Activated CD4-positive, alpha-beta T cell treated with anti-CD3 and anti-CD28 coated beads, Interleukin-2, amount 50 U/mL, for 4 hours (primary cell): ENCODE measurements at places on chromosomes 3 and 15.

GRCh38 chr3:156892701-156893100, 66.5 kb downstream of the LEKR1 start:
- DNase-seq: no peak

GRCh38 chr3:35223632-35224394, 415.5 kb upstream of the ARPP21 start:
- DNase-seq: no peak

GRCh38 chr3:80542456-80542855, 774.7 kb upstream of the ROBO1 start:
- no peak for DNase-seq

DNA sequence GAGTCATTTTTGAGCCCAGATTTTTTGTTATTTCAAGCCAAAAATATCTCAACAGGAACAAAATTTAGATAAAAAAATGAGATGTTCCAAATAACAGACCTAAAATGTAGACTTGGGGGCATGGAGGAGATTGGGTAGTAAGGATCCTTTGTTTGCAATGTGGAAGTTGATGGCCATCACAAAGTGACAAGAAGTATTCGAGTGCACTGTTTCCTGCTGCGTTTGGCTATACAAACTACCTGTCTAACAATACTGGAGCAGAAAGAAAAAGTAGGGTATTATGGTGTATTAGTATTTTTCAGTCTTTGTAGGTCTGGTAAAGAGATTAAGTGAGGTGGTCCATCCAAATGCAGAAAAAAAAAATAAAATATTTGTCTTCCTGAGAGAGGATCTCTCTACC, 284.2 kb downstream of the C3orf38 start:
- no peak for DNase-seq

DNA sequence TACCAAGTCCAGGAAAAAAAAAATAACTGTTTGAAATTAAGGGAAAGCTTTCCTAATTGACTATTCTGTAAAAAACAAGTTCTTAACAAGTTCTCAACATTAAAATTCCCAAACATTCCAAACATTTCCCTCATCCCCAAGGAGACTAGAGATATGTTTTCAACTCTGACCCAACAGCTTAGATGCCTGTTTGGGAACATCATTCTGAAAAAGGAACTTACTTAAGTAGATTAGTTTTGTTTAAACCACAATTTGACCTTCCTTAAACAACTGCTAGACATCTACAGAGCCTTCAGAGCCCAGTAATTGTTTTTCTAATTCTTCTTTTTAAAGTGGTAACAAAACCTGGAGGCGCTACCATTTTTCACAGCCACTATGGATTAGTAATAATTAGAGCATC, 12.8 kb downstream of the UBR1 start:
- no peak for DNase-seq

GRCh38 chr3:143283432-143284128, 164.0 kb downstream of the CHST2 start:
- no peak for DNase-seq

GRCh38 chr15:85398822-85399221, 18.4 kb downstream of the AKAP13 start:
- DNase-seq: no peak

DNA sequence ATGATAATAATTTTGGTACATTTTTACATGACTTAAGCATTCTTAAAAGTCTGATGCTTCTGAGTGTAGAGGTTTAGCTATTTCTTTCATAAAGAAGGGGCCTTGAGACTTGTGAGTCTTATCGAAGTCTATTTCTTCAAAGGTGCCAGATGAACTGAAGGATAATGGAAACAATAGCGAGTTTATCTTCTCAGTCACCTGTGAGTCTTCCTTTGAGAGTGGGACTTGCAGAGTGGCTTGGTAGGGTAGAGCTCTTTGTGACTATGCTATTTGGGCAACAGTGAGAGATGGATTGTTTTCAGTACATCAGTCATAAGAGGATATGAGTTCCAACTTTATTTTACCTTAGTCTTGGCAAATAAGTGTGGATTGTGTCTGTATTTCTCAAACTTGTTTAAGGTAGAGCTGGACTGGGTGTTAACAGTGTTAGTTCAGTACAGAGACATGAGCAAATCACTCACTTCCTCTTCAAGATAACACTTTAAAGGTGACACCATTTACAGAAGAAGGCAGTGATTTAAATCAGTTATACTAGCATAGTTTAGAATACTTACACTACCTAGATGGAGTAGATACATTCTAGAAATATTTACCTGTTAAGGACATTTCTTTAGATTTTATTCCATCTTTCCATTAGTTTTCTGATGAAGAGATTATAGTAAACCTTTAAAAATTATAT, 3.2 kb downstream of the AKAP13 start:
- no peak for DNase-seq

GRCh38 chr3:133945381-133946095, 49.9 kb upstream of the RAB6B start:
- no peak for DNase-seq

DNA sequence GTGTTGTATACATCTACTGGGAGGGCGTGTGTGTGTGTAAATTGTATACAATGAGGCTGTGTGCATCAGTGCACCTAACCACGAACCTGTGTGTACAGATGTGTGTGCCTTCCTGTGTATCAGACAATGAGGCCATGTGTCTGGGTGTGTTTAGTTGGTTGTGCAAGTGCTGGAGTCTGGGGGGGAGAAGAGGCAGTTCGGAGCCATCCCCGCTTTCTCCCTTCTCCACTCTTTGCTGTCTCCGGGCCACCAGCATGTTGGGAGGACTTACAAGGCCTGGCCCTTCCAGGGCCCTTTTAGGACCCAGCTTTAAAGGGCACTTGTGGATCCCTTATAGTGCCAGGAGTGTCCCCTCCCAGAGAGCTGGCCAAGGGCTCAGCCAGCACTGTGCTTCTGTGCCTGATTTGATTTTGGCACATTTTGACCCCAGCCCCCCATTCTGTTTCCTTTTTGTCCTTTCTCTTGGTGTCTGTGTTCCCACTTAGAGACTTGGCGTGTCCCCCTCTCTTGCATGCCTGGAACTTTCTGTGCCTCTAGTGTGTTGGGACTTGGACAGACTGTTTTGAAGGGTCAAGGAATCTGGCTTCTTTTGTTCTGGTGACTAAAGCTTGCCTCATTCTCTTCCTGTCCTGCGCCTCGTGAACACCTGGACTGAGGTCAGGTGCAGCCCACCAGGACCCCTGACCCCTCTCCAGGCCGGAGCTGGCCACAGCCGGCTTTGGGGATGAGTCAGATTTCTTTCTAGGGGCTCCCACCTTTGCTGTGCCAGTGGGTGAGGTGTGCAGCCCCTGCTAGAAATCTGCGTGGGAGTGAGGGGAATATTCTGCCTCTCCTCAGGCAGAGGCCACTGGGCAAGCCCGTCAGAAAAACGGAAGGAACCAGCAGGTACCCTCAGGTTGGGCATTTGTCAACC, 1.5 kb downstream of the CTDSPL start:
- DNase-seq: no peak

DNA sequence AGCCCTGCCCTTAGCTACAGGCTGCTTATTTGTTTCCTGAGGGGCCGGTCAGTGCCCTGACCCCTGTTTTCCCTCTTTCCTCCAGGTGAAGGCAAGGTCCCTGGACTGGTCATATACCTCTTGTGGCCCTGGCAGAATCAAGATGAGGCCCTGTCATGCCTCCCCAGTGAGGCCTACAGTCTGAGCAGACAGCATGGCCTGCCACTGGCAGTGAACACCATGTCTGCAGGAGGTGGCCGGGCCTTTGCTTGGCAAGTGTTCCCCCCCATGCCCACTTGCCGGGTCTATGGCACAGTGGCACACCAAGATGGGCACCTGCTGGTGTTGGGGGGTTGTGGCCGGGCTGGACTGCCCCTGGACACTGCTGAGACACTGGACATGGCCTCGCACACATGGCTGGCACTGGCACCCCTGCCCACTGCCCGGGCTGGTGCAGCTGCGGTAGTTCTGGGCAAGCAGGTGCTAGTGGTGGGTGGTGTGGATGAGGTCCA, 1.2 kb downstream of the KLHDC8B start:
- no peak for DNase-seq

GRCh38 chr15:70047386-70048197, 50.1 kb downstream of the TLE3 start:
- no peak for DNase-seq

DNA sequence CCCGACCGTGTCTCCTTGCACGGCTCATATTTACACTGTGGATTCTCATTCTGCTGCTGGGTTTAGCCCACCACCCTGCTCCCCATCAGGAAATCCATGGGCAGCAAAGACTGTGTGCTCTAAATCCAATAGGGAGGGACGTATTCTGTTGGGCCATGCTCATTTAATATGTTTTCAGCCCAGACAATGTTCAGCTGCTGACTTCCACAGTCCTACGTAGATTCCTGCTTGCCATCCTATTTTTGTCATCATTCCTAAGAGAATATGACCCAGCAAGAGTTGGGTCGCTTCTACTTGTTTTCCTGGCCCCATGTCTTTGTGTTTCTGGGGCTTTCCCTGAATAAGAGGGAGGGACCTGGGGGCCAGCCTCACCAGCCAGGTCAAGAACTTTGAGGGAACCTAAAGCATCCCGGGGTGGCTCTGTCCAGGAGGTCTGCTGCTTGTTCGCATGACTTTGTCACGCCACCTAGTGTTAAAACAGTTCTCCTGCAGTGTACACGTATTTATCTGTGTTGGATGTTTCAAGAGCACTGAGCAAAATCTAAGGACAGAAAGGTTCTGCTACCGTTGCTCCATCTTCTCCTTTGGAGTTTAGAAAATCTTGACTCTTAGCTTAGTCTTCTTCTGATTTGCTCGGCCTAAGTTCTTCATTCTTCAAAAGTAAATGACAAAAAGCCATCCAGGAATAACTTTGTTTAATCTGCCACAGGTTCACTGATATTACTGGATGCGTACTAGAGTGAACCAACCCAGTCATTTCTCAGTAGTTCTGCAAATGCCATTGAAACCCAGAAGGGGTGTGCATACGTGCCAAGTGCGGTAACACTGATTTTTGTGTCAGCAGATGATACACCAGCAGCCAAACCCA, 79.8 kb upstream of the NR2E3 start:
- no peak for DNase-seq

GRCh38 chr3:3015185-3016089, 94.7 kb downstream of the IL5RA start:
- no peak for DNase-seq
